Occipital lobe (tissue), 3 donors: ENCODE measurements at places on chromosomes 13 and 19.

DNA sequence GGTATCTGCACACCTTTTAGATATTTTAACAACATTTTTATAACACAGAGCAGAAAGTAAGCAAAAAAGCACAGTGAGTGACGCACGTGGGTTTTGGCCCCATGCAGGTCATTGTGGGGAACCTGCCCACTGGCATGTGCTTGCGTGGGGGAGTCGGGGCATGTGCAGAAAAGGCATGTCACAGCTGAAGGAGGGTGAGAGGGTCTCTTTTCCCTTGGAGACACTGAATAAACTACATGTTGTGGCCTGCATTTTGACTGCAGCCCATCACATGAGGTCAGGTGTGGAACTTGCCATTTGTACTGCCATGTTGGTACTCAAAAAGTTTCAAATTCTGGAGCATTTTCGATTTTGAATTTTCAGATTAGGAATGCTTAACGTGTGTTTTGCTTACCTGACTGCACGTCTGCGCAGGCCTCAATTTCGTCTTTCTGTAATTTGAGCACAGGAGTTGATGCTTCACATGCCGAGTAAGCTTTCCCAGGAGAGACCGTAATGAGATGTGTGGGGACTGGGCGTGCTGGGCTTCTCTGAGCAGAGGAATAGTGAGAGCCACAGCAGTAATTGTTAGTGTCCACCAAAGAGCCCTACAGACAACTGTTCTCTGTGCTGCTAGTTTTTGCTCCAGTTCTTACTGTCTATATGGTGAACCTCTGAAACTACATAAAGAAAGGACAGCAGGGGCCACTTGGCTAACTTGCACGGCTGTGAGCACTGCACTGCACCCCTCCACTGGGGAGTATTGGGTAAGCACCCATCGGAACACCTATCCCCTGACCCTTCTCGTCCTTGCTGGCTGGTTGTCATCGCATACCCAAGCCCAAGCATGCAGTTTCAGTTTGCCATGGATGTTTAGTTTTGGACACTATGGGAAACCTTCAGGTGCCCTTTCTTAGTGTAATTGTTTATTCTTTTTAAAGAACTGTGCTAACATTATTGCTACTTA lies 72.9 kb upstream of the GPR183 start:
- DNase-seq, result no peak

DNA sequence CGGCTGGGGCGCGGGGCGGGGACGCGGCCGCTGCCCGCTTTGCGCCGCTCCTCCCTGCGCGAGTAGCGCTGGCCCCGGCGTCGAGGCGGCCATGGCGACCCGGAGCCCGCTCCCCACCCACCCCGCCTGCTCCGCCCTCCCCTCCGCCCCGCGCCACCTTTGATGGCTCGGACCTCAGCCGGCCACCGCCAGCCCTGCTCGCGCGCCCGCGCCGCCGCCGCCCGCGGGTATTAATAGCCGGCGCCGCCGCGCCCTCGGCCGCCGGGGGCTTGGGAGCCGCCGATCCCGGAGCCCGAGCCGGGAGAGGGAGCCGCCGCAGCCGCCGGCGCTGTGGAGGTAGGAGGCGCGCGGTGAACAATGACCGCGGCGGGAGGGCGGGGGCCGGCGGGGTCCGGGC lies 261 bp downstream of the FARP1 start:
- DNase-seq, result no peak

GRCh38 chr13:35617420-35617819 lies 140.9 kb upstream of the MAB21L1 start:
- no peak for DNase-seq

DNA sequence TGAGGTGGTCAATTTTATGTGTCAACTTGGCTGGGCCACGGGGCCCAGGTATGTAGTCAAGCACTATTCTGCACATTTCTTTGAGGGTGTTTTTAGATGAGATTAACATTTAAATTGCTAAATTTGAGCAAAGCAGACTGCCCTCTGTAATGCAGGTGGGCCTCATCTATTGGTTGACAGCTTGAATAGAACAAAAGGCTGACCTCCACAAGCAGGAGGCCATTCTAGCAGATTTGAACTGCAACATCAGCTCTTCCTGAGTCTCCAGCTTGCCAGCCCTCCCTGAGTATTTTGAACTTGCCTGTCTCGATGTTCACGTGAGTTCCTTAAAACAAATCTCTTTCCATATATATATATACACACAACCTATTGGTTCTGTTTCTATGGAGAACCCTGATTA lies 134.8 kb downstream of the DCLK1 start:
- no peak for DNase-seq

DNA sequence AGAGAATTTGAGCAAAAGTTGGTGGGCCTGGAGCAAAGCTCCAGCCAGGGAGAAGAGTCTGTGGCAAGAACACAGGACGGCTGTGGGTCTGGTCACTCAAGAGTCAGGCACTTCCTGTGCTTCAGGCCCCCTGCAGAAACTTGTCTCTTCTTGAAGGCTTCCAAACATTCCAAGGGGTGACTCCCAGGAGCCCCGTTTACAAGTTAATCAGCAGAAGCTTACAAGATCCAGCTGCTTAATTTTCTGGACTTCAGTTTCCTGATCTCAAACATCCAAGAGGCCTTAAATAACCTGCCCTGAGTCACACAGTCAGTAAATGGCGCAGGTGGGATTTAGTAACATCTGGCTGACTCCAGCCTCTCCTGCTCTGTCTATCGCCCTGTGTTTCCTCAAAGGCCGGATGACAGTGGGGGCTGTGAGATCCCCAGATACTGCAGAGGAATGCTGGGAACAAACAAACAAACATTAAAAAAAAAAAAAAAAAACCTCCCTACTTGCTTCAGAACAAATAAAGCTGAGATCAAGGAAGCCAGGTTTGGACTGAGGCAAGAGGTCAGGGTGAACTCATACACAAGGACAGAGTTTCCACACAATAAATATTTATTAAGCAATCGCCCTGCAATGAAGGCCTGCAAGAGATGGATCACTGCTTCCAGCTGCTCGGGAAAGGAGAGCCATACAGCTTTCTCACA lies 175.4 kb upstream of the RFC3 start:
- DNase-seq, result no peak

GRCh38 chr19:46283771-46284170 lies 13.1 kb upstream of the HIF3A start:
- DNase-seq, result no peak

GRCh38 chr19:29643361-29643935 lies 21.8 kb upstream of the PLEKHF1 start:
- no peak for DNase-seq

DNA sequence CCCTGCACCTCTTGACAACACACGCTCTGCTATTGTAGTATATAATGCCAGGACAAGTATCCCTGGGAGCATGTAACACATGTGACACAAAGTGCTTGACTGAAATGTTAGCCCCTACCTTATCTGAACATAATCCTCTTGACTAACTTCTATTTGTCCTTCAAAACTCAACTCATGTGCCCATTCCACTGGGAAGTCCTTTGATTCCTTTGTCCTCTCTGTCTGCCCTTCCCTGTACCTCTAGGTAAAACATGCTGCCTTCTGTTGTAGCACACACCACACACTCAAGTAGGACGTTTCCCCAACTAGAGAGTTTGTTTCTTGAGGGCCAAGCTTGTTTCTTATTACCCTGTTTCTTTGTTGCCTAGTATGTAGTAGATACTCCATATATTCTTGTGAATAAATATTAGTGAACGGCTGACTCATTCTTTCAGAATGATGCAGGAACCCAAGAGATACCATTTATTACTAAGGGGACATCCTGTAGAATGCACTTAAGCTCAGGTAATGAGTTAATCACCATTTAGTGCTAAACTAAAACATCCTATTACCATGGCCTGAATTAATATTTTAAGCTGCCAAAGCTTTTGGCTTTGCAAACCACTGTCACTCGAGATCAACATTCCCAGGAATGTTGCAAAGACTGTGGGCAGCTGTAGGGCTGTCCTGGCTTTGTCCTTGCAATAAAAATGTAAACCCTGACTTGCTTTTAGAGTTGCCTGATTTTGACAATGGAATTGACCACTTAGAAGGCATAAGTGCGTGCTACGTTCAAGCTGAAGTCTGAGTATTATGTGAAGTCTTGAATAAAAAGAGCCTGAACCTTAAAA lies 313.4 kb downstream of the COG6 start:
- no peak for DNase-seq

DNA sequence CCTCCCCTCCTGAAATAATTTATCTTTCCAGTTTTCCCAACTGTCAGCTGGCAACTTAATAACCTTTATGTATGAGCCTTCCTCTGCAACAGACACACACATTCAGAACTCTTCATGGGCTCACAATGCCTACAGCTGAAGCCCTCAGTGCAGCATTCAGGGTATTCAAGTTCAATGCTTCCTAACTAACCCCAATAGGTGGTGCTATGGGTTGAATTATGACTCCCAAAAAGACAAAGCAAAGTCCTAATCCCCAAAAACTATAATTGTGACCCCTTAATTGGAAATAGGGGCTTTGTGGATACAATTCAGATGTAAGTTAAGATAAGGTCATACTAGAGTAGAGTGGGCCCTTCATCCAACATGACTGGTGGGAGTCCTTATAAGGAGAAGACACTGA lies 202.2 kb downstream of the SUCLA2 start:
- DNase-seq, result no peak

- no peak for DNase-seq
Observed at GRCh38 chr13:111539791-111540446, 219.5 kb downstream of the TEX29 start.

GRCh38 chr19:19866611-19867248 lies 1.0 kb downstream of the ZNF253 start:
- no peak for DNase-seq

DNA sequence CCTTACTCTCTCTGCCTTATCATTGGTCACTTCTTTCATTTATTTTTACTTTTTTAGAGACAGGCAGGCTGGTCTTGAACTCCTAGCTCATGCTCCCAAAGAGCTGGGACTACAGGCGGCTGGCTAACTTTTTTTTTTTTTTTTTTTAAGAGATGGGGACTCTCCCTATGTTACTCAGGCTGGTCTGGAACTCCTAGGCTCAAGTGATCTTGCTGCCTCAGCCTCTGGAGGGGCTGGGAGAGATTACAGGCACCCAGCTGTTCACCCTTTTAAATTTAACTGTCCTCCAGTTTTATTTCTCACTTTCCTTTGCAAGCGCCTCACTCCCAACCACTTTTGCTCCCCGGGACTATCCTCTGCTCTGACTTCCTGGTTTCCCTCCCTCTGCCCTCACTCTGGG lies 5.6 kb upstream of the CLDN10 start:
- no peak for DNase-seq

DNA sequence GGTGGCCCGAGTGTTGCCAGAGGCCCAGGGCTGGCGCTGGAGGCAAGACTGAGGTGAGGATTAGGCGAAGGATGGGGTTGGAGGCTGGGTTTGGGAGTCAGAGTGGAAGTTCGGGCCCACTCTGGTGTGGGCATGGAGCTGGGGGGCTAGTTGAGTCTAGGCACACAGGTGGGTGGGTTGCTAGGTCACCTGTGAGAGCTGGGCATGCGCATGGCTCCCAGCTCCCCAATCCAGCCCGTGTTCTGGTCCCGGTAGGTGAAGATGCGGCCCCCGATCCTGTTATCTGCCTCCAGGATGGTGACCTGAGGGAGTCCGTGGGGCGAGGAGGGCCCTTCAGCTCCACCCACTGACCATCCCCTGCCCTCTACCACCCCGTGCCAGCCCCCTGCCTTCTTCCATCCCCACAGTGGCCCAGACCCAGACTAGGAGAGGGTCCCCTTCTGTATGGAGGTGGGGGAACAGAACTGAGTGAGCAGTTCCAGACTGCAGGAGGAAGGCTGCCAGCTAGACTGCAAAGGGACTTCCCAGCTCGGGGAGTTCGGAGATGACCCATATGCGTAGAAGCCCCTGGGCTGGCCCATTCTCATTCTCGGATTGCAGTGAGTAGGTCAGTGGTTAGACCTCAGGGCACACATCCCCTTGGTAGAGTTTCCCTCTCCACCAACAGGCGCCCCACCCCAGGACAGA lies 1.7 kb downstream of the IL4I1 start:
- DNase-seq, result no peak

DNA sequence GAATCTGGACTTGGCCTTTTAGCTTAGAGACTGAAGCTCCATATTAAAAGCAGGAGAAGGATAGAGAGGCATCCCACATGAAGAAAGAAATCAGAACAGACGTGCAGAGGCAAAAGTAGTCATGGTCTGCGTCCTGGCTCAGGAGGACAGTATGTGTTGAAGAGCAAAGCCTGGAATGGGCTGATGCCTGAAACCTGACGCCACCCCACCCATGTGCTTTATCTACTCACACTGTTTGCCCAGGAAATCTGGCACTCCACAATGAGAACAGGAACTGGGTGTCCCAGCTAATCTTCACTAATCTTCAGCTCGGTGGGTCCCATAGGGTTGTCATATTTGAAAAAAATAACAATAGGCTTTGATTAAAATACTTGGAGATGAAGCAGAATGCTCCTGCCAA lies 549.0 kb upstream of the GPC6 start:
- DNase-seq, result no peak

DNA sequence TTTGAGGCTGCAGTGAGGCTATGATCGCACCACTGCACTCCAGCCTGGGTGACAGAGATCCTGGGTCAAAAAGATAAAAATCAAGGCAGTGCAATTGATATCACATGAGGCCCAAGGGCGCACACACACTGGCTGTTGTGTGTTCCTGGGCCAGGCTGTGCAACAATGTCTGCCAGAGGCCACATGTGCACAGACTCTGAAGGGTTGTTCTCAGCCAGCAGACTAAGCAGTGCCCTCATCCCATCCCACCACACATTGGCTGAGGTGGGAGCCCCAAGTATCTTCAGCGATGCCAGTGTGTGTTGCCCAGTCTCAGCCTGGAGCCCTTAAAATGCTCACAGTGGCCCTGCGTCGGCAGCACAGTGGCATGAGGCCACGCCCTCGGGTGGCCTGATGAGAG lies 12.6 kb downstream of the PEX11G start:
- no peak for DNase-seq

DNA sequence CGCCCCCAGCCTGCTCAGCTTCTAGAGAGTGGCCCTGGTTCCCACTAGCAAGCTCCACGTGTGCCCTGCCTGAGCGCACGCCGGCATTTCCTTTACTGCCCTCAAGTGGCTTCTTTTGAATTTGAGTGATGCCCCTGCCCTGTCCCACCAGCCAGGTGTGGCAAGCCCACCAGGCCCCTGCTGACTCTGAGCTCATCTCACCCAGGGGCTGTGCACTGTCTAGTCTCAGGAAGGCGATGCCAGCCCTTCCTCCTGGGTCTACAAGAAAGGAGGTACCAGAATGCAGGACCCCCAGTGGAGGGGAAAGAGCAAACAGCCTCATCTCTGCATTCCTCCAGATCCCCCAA lies 17.3 kb upstream of the EPHX3 start:
- DNase-seq, result no peak

- DNase-seq, result no peak
Observed at GRCh38 chr13:37207691-37208451, 102.4 kb upstream of the CSNK1A1L start.

DNA sequence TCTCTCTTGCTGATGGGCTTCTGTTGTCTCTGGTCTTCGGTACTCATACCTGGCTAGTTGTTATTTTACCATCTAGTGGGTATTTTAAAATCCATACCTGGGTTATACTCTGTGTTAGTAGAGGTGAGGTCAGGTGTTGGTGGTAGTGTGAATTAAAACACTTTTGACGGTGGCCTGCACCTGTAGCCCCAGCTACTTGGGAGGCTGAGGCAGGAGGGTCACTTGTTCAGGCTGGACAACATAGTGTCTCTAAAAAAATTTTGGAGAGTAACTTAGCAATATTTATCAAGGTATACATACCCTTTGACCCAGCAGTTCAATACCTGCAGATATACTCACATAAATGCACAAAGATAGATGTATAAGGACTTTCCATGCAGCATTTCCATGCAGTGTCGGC lies 55.4 kb downstream of the GSX1 start:
- no peak for DNase-seq
